Mesenteric fat pad (tissue), 1 donor: ENCODE measurements at places on chromosomes 11 and 22. TPM values are rescaled to one million over a fixed set of nuclear protein-coding genes. Genes with fewer than 3 reads are reported as not detected.

- DNase-seq: no peak
Observed at GRCh38 chr22:41862530-41863266, 29.8 kb downstream of the SREBF2 start.

GRCh38 chr11:10701982-10702381, 8.4 kb upstream of the IRAG1 start:
- DNase-seq: no peak

DNA sequence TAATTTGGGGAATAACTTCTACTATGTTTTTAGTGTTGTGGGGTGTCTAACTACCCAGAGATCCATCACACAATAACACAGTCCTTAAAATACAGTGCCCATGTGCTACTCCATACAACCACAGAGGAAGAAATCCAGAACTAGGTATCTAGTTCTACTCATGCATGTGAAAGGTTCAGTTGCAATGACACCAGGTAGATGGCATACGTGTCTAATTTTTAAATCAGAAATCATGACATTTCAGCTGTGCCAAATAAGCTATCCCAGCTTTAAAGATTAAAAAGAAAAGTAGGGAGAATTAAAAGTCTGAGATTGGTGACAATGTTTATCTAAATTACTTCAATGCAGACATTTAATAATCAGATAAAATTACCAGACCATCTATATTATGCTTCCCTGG, 122.2 kb downstream of the CD44 start:
- DNase-seq: no peak

GRCh38 chr11:133163463-133164419, 368.6 kb downstream of the OPCML start:
- no peak for DNase-seq

GRCh38 chr22:25068707-25069106, 116.2 kb downstream of the KIAA1671 start:
- DNase-seq: no peak

- peak; percentile 64 for DNase-seq
Observed at GRCh38 chr11:134656861-134657540, 245.0 kb upstream of the B3GAT1 start.

DNA sequence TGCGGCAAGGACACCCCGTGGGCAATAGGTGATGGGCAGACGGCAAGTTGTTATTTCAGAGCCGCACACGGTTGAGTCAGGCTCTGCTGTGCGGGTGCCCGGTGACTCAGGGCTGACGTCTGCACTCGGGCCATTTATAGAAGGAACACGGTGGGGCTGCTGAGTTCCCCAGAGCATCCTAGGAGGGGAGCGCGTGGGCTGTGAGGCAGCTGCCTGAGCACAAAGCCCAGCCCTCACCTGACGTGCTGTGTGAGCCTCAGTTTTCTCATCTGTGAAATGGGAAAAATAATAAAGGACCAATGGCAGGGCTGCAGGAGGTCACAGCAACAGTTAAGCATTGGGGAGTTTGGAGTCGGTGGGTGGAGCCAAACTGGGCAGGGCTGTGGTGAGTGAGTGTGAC, 11.3 kb upstream of the RHOD start:
- DNase-seq: no peak

DNA sequence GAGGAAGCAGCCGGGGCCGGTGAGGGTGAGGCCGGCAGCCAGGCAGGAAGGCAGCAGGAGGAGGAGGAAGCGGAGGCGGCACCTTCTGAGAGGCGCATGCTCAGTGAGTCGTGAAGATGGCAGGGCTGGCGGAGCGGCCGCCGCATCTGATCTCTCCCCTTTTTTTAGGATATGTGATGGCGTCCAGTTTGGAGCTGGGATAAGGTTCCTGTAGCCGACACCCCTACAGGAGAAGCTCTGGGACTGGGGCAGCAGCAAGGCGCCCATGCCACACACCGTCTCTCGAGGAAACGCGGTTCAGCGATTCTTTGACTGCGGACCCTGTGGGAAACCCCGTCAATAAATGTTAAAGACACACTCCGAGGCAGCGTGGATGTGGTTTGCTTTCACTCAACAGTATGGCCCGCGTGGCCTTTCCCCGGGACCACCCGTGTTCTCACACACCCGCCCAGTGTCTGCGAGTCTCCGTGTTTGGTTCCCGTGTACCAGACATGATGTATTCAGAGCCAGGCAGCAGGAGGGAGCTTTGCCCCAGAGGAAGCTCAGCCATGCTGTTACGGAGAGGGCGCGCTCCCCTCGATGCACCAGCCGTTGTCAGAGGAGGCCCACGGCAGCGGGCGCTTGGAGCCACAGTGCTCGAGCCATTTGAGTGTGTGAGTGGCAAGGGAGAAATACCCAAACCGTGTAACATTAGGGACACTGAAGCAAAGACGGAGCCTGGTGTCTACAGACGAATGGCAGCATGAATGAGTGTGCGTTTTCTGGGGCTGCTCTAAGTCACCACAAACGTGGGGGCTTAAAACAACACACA, 27.7 kb upstream of the PARVB start:
- peak; percentile 91 for DNase-seq

- DNase-seq: no peak
Observed at GRCh38 chr11:116786966-116787365, 857 bp downstream of the ZPR1 start.

- no peak for DNase-seq
Observed at GRCh38 chr11:58577555-58578135, 1.2 kb upstream of the ZFP91 start.

GRCh38 chr11:95676308-95676707, 113.3 kb downstream of the FAM76B start:
- DNase-seq: no peak

GRCh38 chr11:97746818-97747217, 1273.9 kb upstream of the CNTN5 start:
- no peak for DNase-seq

DNA sequence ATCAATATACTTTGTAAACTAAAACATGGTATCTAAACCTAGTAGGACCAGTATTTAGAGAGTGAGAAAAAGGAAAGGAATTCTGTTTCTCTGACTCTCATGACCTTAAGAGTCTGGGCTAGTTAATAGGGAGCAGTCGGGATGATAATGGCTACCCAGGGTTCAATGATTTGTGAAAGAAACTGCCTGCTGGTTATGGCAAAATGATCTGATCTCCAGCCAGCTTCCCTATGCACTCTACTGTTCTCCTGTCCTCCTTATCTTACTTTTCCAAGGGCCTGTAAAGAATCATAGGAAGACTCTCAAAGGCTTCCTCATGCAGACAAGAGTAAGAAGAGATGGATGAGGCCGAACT, 193.1 kb upstream of the PITPNB start:
- DNase-seq: no peak

DNA sequence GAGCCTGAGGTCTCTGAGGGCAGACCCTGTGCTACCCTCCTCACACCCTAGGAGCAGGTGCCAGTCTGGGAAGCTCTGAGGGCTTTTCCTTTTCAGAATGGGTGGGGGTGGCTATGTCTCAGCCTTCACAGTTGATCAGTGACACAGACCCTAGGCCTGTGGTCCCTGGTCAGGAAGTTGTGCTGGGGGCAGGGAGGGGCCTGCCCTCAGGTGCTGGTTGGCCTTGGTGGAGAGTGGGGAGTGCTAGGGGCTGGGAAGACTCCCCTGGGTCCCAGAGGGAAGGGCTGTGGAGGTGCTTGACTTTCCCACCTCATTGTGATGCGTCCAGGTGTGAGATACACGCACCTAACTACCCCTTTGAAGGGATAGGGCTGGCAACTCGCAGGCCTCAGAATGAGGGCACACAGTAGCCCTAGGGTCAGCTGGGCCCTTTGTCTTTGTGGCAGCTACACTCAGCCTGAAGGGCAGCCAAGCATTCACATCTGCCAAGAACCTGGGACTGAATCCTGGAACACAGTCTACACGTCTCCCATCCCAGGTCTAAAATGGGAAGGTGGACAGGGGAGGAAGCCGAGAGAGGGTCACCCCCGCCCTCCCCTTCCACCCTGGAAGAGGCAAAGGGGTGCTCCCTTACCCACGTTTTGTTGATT, 31.2 kb upstream of the ATXN10 start:
- peak; percentile 83 for DNase-seq

- no peak for DNase-seq
Observed at GRCh38 chr22:35819421-35819820, 101.7 kb downstream of the APOL5 start.

GRCh38 chr22:19853058-19853878, 1.4 kb downstream of the GNB1L start:
- no peak for DNase-seq

- DNase-seq: no peak
Observed at GRCh38 chr22:49628391-49629260, 199.0 kb downstream of the BRD1 start.

GRCh38 chr11:80317612-80318011, 876.8 kb upstream of the TENM4 start:
- no peak for DNase-seq

DNA sequence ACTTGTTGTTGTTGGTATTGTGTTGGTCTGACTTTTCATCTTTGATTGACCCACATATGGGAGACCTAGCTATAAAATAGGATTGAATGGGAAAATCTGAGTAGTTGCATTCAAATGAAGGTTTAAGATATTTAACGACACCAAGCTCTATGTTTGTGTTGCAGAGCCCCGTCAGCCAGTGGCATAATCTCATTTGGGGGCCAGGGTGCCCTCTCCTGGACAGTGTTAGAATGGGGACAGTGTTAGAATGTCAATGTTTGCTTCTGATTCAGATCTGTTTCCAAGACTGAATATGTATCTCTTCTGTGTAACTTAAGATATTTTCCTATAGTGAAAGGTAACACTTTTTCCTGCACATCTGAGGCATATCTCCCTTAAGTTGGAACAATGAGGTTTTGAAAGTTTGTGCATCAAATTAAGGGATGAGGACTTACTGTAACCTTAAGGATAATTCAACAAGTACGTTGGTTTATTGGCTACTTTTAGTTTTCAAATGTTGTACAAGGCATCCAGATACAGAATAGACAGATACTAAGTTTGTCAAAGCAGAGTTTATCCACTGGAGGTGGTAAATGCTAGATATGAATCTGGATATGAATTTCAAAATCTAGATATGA, 5.3 kb upstream of the OR52M1 start:
- DNase-seq: no peak

- DNase-seq: no peak
Observed at GRCh38 chr22:20158391-20159036, 7.7 kb upstream of the CCDC188 start.

GRCh38 chr22:43396321-43396933, 15.4 kb upstream of the MPPED1 start:
- DNase-seq: no peak

GRCh38 chr11:106331176-106331575, 253.7 kb downstream of the AASDHPPT start:
- no peak for DNase-seq

DNA sequence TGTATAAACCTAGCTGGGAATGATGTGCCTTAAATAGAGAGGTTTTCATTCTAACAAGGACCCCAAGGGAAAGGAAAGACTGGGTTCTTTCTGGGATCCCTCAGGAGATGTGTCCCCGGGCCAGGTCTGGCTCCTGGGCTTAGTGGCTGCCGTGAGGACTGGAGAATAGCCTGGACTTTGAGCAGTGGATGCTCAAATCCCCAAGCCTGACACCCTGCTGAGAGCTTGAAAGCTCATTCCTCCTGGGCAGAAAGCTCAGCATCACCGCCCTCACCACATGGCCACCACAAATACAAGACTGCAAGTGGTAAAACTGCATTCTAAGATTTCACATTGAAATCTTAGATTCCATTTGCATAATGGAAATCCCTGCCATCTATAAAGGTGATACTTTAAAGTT, 79.4 kb upstream of the NARS2 start:
- no peak for DNase-seq

DNA sequence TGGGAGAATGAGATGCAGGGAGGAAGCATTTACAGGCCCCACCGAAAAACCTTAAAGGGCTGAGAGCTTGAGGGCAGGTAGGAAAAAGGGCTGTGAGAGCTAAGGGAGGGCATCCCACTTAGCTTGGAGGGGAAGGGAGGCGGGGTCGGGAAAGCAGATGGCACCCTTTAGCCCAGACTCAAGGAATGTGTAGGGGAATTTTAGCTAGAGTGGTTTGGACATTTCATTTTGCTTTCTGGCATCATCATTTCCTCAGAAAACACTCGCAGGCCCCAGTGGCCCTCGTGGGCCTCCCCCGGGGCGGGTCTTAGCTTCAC, 846 bp upstream of the STIM1 start:
- DNase-seq: no peak

DNA sequence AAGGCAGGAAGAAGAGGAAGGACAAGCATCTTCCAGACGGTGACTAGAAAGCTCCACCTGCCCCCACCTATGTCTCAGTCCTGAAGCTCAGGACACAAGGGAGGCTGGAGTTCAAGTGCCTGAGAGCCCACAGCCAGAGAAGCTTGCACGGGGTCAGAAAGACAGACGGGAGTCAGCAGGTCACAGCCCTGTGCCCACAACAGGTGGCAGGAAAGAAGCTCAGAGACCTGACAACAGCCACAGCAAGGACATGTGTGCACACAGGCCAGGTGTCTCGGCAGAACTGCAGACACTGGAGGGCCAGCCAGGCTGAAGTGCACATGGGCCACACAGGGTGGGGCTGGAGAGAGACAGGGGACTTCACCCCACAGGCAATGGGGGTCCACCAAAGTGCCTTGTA, 37.2 kb upstream of the MOB2 start:
- no peak for DNase-seq

DNA sequence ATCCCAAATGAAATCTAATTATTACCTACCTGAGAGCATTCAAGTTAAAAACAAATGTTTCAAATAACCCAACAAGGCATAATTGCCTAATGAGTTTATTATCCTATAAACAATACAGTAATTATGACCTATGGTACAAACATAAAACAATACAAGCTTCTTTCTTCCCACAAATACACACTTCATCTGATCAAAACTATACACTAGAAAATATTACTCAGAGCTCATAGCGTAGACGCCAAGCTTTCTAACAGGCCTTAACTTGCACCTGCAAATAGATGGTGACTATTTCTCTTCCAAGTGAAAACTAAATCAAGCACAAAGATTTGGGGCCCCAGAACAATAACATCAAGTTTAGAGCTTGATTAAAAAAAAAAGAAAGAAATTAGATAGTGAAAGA, 78.1 kb downstream of the SOX6 start:
- DNase-seq: no peak

PGA5 gene
- total RNA-seq: 2.6 TPM

SLC22A12 gene
- total RNA-seq: 0.29 TPM

NUDT22 gene
- 45.8 TPM for total RNA-seq

KCNJ4 gene
- not detected for total RNA-seq

CCDC73 gene
- not detected for total RNA-seq

OR52N2 gene
- not detected for total RNA-seq

BTG4 gene
- not detected for total RNA-seq

KRTAP5-10 gene
- total RNA-seq: not detected

C11orf91 gene
- 3.4 TPM for total RNA-seq

AIP gene
- total RNA-seq: 39.5 TPM
